ENCODE measurements at places on chromosomes 12 and 14.

- DNase-seq: no peak
- H3K27me3 ChIP-seq: no peaks in the 10 kb centered on the region
- no peak overlapping the region for H3K27ac ChIP-seq
- H3K36me3 ChIP-seq: no peaks in the 10 kb centered on the region
- no peaks in the 10 kb centered on the region for H3K4me1 ChIP-seq
These were observed 206.7 kb downstream of the AACS start for GRCh38 chr12:125271892-125272291.

GRCh38 chr14:61296719-61297502 lies 15.8 kb upstream of the TMEM30B start:
- no peaks in the 10 kb centered on the region for H3K27me3 ChIP-seq
- no peak for DNase-seq
- no peaks in the 10 kb centered on the region for H3K36me3 ChIP-seq
- H3K4me3 ChIP-seq: no peak overlapping the region
- no peaks in the 10 kb centered on the region for H3K4me1 ChIP-seq
- no peak overlapping the region for H3K27ac ChIP-seq

GRCh38 chr12:126038434-126038833 lies 973.2 kb downstream of the AACS start:
- no peaks in the 10 kb centered on the region for H3K27me3 ChIP-seq
- H3K4me3 ChIP-seq: no peak overlapping the region
- H3K27ac ChIP-seq: no peak overlapping the region
- no peak for DNase-seq
- no peaks in the 10 kb centered on the region for H3K4me1 ChIP-seq

DNA sequence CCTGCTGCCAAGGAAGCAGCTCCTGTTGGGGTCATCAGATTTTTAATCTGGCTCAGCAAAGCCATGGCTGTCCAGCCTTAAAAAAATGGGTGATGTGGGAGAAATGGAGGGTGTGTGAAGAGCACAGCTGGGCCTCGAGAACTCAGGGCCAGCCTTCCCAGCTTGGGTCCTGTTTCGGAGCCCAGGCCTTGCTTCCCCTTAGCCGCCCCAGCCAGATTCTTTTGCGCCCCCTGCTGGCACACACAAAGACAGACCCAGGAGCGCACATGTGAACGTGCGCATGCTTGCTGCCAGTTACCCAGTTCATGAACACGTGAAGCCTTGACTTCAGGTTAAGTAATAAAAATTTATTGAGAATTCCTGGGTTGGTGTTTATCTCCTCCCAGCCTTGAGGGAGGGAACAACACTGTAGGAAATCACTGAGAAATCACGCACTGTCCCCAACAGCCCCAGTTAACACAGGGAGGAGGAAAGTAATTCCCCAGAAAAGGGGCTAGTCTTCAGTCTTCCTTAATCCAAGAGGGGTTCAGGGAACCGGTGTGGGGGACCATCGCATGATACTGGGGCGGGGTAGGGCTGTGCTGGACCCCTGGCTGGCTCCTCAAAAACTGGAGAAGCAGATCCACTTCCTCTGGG lies 5.3 kb downstream of the PHB2 start:
- no peaks in the 10 kb centered on the region for H3K27me3 ChIP-seq
- no peak overlapping the region for H3K4me3 ChIP-seq
- peak overlapping the region; percentile 72 for H3K27ac ChIP-seq

GRCh38 chr14:79585845-79586244 lies 625.5 kb downstream of the DIO2 start:
- DNase-seq: no peak
- no peaks in the 10 kb centered on the region for H3K27me3 ChIP-seq
- H3K36me3 ChIP-seq: no peaks in the 10 kb centered on the region
- H3K4me1 ChIP-seq: peaks cover 32% of the 10 kb centered on the region
- H3K27ac ChIP-seq: no peak overlapping the region

DNA sequence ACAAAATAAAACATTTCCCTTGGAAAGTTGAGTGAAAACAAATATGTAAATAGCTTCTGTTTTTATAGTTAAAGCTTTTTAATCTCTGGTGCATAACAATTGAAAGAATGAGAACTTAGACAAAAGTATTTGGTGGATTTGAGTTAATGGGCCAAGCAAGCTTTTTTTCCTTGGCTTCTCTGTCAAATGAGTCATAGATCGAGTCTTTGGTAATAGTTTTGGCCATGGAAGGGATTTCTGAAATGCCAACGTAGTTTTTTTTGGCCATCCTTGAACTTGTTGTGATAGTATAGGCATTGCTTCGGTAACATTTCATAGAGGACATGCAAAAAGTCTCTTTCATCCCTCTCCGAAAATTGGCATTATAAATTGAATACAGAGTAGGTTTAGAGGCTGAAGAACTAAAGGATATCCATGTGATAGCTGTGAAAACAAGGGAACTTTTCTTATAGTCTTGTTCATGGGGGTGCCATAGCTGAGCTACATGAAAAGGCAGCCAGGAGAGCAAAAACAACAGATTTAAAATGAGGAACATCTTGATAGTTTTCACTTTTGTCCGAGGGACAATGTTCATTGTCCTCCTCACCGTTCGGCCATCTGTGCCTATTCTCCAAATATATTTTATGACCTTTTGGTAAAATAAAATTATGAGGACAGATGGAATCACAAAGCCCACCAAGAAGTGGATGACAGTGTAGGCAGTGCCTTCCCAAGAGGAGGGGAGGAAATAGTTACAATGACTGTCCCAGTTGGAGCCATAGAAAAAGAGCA lies 34.7 kb downstream of the GPR19 start:
- H3K4me1 ChIP-seq: peaks cover 15% of the 10 kb centered on the region
- peak overlapping the region; percentile 53 for H3K27ac ChIP-seq
- no peaks in the 10 kb centered on the region for H3K27me3 ChIP-seq
- H3K36me3 ChIP-seq: no peaks in the 10 kb centered on the region
- no peak overlapping the region for H3K4me3 ChIP-seq

- no peak overlapping the region for H3K27ac ChIP-seq
- H3K27me3 ChIP-seq: peaks cover 7% of the 10 kb centered on the region
- no peaks in the 10 kb centered on the region for H3K36me3 ChIP-seq
- H3K4me1 ChIP-seq: no peaks in the 10 kb centered on the region
These were observed 67.2 kb downstream of the CCDC88C start for GRCh38 chr14:91350483-91350812.

- no peak for DNase-seq
- H3K4me3 ChIP-seq: no peak overlapping the region
- no peaks in the 10 kb centered on the region for H3K4me1 ChIP-seq
These were observed 91.9 kb downstream of the ARMH4 start for GRCh38 chr14:58060077-58060476.

GRCh38 chr12:60494244-60494643 lies 898.4 kb downstream of the SLC16A7 start:
- no peak for DNase-seq
- H3K27ac ChIP-seq: no peak overlapping the region
- H3K4me1 ChIP-seq: no peaks in the 10 kb centered on the region
- H3K27me3 ChIP-seq: no peaks in the 10 kb centered on the region
- H3K4me3 ChIP-seq: no peak overlapping the region

DNA sequence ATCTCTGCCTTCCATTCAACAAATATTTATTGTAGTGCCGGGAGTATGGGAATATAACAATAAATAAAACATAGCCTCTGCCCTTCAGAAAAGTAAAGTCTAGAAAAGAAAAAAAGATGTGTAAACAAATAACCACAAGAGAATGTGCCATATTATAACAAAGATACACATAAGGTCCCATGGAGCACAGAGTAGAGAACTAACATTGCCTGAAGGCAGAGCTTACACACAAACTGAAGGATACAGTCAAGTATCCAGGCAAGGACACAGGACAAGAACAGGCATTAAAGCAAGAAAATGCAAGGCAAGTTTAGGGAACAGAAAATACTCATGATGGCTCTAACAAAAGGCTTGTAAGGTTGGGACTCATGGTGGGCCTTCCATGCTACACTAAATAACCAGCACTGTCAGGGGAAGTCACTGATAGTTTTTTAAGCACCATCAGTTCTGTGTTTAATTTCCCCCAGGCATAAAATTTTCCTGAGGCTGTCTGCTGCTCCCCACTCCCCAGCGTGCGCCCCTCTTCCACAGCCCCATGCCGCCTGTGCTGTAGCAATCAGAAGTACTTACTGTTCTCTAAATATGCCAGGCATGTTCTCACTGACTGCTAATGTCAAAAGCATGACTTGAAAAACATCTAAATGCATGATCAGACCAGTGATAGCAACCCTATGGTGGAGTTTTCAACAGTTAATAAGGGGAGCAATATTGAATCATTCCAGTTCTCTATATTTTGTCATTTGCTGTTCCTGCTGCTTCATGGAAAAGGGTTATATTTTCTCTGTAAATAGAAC lies 77.8 kb downstream of the ANKS1B start:
- DNase-seq: no peak
- H3K27ac ChIP-seq: no peak overlapping the region
- no peaks in the 10 kb centered on the region for H3K4me1 ChIP-seq
- no peaks in the 10 kb centered on the region for H3K27me3 ChIP-seq

GRCh38 chr12:104710940-104711689 lies 247.0 kb downstream of the SLC41A2 start:
- no peaks in the 10 kb centered on the region for H3K36me3 ChIP-seq
- H3K4me3 ChIP-seq: no peak overlapping the region
- no peak for DNase-seq
- H3K27me3 ChIP-seq: no peaks in the 10 kb centered on the region
- no peak overlapping the region for H3K27ac ChIP-seq

- no peak overlapping the region for H3K4me3 ChIP-seq
- no peak for DNase-seq
- H3K36me3 ChIP-seq: no peaks in the 10 kb centered on the region
- no peaks in the 10 kb centered on the region for H3K27me3 ChIP-seq
These were observed 404.4 kb upstream of the CCDC196 start for GRCh38 chr14:66081594-66082376.

DNA sequence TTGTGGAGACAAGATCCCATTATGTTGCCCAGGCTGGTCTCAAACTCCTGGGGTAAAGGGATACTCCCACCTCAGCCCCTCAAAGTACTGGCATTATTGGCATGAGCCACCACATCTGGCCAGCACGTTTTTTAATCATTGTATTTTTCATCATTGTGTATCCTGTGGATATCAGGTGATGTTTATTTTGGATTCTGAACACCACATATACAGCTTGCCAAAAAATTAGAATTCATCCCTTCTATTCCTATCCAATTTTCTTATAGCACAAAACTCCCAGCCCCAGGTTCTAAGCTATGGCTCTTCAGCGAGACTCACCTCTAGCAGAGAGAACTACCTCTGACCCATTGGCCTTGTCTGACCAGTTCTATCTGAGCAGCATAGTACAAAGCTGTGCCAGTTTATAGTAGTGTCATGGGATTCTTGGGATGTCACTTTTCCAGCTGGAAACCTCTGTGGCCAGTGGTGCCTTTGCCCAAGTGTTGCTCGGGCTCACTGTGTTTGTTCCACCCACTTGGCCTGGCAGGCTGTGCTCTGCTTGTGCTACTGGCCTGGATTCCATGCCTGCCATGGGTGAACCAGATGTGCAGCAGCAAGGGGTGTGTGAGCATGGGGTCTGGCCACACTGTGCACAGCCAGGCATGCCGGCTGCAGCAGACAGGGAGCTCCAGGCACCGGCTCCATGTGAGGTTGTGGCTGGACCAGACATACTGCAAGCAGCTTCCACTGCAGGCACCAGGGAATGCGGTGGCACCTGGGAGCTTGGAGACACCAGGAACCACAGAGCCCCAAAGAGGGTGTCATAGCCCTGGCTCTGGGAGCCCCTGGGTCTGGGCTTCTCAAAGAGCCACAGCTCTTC lies 37.2 kb downstream of the TIMELESS start:
- no peaks in the 10 kb centered on the region for H3K4me1 ChIP-seq
- no peak for DNase-seq
- H3K36me3 ChIP-seq: no peaks in the 10 kb centered on the region
- H3K27me3 ChIP-seq: no peaks in the 10 kb centered on the region
- H3K4me3 ChIP-seq: no peak overlapping the region

- H3K4me1 ChIP-seq: no peaks in the 10 kb centered on the region
- no peak overlapping the region for H3K4me3 ChIP-seq
- no peaks in the 10 kb centered on the region for H3K36me3 ChIP-seq
These were observed 76.1 kb upstream of the DYRK2 start for GRCh38 chr12:67572492-67572891.

GRCh38 chr12:50313256-50313931 lies 30.1 kb upstream of the LIMA1 start:
- peaks cover 4% of the 10 kb centered on the region for H3K4me1 ChIP-seq
- no peak overlapping the region for H3K27ac ChIP-seq
- no peak for DNase-seq
- H3K36me3 ChIP-seq: no peaks in the 10 kb centered on the region

- no peaks in the 10 kb centered on the region for H3K36me3 ChIP-seq
- no peak overlapping the region for H3K4me3 ChIP-seq
- H3K4me1 ChIP-seq: no peaks in the 10 kb centered on the region
- no peak overlapping the region for H3K27ac ChIP-seq
- DNase-seq: no peak
These were observed 188.4 kb upstream of the OTX2 start for GRCh38 chr14:56998728-56999127.

GRCh38 chr12:127429551-127430285 lies 837.3 kb upstream of the TMEM132C start:
- no peaks in the 10 kb centered on the region for H3K36me3 ChIP-seq
- no peaks in the 10 kb centered on the region for H3K27me3 ChIP-seq
- DNase-seq: no peak

DNA sequence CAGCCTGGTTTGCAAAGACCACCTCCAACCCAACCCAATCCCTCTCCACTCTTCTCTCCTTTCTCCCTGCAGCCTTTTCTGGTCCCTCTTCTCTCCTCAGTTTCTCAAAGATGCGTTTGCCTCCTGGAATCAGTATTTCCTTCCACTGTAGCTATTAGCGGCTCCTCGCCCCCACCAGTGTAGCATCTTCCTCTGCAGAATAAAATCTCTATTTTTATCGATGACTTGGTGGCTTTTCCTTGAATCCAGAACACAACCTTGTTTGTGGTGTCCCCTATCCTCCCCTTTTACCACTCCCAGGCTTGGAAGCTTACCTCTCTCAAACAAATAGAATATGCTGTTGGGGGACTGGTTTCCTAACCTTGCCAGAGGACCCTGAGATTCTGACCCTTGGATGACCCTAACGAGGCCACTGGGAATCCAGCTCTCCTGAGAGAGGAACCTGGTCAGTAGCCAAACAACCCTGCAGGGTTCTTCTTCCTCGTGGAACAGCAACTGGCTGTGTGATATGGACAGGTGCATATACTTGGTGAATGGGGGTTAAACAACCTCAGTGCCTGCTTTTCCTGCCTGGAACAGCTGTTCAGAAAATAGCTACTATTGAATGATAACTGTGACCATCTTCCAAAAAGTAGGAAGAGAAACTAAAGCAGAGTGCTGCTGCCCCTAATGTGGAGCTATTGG lies 4.4 kb downstream of the WNT1 start:
- H3K36me3 ChIP-seq: no peaks in the 10 kb centered on the region
- no peak overlapping the region for H3K4me3 ChIP-seq
- peaks cover 11% of the 10 kb centered on the region for H3K4me1 ChIP-seq
- H3K27me3 ChIP-seq: peaks cover 60% of the 10 kb centered on the region

- H3K4me3 ChIP-seq: peak overlapping the region; percentile 33
- H3K36me3 ChIP-seq: no peaks in the 10 kb centered on the region
- peaks cover 44% of the 10 kb centered on the region for H3K4me1 ChIP-seq
- peak overlapping the region; percentile 53 for H3K27ac ChIP-seq
- no peaks in the 10 kb centered on the region for H3K27me3 ChIP-seq
- DNase-seq: peak; percentile 70
These were observed 110.7 kb downstream of the BTG1 start for GRCh38 chr12:92034858-92035401.

GRCh38 chr12:130053651-130054069 lies 108.6 kb upstream of the FZD10 start:
- H3K27ac ChIP-seq: no peak overlapping the region
- no peak for DNase-seq
- H3K4me1 ChIP-seq: no peaks in the 10 kb centered on the region
- H3K36me3 ChIP-seq: no peaks in the 10 kb centered on the region
- H3K4me3 ChIP-seq: no peak overlapping the region

- H3K4me3 ChIP-seq: no peak overlapping the region
- H3K36me3 ChIP-seq: no peaks in the 10 kb centered on the region
- peak overlapping the region; percentile 33 for H3K27ac ChIP-seq
- no peaks in the 10 kb centered on the region for H3K27me3 ChIP-seq
- H3K4me1 ChIP-seq: no peaks in the 10 kb centered on the region
These were observed 60.0 kb upstream of the PNMA1 start for GRCh38 chr14:73774241-73774570.
